ENCODE measurements at places on chromosomes 1 and 21.

GRCh38 chr1:201460814-201461644, 8.0 kb downstream of the PHLDA3 start:
- peak; percentile 82 for DNase-seq

- no peak for DNase-seq
Observed at GRCh38 chr1:119713039-119713748, 1.5 kb downstream of the PHGDH start.

DNA sequence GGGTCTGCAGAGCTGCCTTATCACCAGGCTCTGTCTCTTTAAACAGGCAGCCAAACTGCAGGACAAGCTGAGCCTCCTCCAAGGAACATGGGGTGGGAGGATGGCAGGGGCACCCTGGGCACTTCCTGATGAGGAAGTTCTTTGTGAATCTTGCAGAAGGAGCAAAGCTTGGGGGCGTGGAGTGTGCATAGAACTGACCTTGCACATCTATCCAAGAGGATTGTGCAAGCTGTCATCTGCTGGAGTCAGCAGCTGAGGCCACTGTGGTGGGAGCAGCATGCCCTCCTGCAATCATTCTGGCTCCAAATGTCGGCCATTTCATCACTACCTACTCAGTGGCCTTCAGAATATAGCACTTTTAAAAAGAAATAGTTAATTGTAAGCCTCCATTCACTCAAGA, 182.2 kb downstream of the AJAP1 start:
- DNase-seq: no peak

- peak; percentile 63 for DNase-seq
Observed at GRCh38 chr1:200317236-200317635, 92.6 kb downstream of the ZNF281 start.

- DNase-seq: no peak
Observed at GRCh38 chr21:25862596-25862995, 127.8 kb downstream of the GABPA start.

DNA sequence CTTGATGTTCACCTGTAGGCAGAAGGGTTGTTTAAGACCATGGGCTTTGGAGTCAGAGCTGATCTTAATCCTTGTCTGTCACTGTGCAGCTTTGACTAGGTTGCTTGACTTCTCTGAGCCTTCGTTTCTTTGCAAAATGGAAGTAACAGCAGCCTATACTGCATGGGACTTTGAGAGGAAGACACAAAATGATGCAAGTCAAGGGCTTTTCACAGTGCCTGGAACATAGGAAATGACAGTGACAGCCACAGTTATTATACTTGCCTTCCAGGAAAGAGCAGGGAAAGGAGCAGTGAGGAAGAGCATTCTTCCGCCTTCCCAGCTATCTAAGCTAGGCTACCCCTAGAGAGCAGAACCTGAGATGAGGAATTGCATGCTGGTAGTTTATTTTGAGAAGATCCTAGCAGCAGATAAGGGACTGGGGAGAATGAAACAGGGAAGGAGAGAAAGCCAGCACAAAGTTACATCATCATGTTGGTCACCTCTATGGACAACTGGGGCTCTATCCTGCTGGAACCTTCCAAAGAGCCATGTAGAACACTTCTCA, 3.1 kb downstream of the CSF3R start:
- no peak for DNase-seq

DNA sequence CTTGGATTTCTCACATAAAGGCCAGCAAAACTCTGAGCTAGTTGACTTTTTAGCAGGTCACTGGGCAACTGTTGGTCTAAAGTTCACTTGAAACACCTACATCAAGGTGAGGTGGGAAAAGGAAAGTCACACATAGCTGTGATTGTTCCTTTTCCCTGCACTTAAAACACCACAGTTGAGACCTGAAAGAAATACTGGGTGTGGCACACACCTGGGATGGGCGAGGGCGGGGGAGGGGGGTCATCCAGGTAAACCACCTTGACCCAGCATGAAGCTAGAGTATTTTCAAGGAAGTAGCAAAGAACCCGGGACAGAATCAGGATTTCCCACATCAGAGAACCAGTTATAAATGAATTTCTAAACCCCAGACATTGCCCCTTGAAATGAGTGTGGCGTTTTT, 26.4 kb downstream of the ZNF697 start:
- no peak for DNase-seq

GRCh38 chr1:147904726-147905125, 2.1 kb downstream of the GJA8 start:
- DNase-seq: no peak

DNA sequence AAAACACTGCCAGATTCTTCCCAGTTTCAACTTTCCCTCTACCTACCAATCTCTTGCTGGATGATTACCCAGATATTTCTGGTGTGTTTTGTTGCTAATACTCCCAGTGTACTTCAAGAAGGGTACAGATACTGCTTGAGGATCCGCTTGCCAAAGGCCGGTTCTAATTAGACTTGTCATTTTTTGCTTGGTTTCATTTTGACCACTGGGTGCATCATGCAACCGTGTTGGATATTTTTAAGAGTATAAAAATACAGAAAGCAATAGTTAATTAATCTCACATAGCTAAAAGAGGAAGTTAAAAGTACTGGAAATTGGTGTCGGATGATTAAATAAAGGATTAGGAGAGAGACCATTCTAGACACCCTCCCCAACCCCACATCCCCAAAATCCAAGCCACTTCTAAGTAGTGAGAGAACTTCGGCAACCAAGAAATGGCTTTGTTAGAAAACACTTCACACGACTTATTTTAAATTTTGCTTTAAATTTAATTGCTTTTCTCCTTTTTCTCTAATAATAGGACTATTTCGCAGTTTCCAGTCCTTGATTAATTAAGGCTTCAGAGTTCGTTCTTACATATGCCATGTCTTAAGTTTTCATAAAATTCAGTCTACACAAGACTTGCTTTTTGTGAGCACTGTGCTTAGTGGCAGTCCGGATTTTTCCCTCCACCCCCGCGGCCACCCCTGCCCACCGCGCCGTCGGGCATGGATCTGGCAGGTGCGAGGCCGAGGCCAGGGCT, 2.5 kb upstream of the CDKN2C start:
- no peak for DNase-seq

DNA sequence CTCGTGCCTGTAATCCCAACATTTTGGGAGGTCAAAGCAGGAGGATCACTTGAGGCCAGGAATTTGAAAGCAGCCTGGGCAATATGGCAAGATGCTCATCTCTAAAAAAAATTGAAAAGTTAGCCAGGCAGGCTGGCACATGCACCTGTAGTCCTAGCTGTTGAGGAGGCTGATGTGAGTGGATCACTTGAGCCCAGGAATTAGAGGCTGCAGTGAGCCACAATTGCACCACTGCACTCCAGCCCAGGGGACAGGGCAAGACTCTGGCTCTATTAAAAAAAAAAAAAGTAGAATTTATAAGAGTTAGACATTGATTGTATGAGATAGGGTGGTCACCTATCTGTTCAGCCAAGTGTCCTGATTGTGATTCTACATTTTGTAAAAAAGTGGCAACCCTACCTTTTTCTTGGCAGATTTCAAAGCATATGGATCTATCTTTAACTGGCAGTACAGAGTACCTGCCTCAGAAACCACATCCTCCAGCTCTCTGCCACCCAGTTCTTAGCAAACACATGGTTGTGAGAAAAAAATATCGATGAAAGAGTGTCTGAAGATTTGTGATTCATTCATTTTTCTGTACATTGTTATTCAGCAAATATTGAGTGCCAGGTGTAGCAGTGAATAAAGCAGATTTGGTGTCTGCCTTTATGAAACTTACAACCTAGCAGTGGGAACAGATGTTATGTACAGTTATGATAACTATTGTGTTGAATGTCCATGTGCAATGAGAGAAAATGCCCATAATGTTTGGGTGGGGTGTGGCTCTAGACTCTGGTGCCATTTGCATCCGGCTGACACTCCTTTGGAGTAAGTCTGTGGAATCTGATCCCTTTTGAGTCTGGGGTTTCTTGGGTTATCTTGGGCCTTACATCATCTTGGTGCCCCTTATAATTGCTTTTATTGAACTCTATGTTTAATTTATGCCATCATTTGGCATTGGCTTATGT, 82.5 kb downstream of the ST3GAL3 start:
- no peak for DNase-seq

DNA sequence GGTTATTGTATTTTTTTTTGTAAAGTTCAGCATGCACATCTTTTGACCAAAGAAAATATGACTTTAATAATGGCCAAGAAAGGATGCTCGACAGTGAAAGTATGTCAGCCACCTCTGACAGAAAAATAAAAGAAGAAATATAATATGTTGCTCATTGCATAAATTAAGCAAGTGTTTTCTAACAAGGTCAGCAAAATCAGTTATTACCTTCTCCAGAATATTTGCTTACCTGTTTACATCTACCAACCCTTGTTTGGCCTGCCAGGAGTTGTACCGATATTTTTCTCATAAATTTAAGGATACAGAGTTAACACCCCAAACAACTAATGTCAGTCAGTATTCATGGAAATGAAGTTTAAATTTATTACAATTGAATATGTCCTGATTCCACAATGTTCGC, 685.4 kb downstream of the PLA2G4A start:
- DNase-seq: no peak

DNA sequence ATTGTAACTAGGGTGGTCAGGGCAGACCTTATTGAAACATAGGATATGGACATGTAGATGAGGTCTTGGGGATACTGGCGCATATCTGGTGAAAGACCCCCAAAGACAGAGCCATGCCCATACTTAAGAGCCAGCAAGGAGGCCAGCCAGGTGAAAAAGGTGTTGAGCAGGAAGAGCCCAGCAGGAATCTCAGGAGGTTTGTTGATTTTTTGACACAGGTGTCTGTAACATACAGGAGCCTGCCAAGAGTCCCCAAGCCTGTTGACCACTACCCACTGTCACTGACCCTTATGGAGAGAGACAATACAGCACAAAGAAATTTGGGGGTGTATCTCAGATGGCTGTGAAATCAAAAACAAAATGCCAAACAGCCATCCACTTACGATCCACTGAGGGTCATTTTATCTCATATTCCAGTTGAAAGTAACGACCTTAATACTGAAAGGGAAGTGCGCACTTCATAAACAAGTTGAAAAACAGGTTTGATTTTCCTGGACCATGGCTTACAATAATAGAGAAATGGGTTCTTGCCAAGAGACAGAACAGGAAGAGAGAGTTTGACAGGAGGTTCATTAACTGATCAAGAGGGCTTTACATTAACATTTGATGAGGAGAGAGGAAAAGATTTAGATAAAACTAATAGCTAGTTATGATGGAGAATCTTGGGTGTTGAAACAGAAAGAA, 163.6 kb downstream of the GLUL start:
- DNase-seq: no peak

GRCh38 chr1:22717037-22717760, 6.6 kb downstream of the EPHB2 start:
- no peak for DNase-seq

- DNase-seq: no peak
Observed at GRCh38 chr1:46487818-46488218, 1.8 kb upstream of the DMBX1 start.

GRCh38 chr1:193179094-193179493, 7.3 kb downstream of the B3GALT2 start:
- no peak for DNase-seq

DNA sequence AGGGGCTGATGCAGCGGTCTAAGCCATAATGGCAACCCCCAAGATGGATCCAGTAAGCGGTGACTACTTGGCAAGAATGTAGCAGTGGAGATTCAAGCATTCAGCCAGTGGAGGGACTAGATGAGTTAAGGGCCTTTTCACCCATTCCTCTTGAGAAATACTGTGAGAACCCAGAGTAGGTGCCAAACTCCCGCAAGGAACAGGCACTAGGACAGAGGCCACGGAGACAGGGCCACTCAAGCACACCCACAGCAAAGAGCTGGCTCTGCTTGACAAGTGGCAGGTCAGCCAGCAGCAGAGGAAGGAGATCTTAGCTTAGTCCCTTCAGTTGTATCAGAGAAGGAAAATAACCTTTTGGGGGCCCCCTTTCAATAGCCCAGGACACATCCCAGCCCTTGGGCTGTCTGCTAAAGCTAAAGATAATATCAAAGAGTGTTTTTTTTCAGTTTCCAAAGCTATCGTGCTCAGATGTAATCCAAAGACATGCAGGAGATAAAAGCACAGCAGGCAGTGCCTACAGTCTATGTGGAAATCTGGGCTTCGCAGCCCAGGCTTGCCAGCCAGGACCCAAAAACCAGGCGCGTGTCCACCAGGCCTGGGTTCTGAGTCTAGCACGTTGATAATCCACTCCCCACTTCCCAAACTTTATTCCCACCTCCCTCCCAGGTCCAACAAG, 62.0 kb upstream of the GOLT1A start:
- DNase-seq: no peak

DNA sequence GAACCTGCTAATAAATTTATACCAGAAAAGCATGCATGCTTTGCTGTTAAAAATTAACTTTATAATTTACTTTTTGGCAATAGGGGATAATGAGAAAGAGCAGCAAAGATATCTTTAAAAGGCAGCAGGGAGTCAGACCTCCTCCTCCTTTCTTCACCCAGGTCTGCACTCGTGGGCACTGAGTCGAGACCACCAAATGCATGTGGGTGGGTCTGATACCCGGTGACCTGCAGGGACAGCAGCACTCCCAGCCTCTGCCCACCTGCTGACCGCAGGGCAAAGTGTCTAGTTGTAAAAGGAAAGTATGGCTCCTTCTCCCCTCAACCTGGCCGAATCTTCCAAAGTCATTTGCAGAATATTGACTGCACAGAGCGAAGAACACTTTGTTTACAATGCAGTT, 43.7 kb upstream of the KIF26B start:
- no peak for DNase-seq

DNA sequence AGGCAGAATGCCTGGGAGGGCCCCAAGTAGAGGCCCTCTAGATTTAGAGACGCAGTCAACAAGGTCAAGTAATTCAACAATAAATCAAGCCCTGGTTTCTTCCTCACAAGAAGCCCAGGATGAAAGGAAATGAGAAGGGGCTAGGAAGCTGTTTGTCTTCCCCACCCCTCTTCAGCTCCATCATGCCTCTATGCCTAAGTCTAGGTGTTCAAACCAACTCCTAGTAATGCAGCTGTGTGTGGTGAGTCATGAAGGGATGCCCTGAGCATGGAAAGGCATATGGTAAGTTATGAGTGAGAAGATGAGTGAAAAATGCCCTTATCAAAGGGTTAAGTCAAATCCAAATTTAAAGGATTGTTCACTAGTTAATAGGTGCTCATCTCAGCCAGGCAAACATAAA, 339.5 kb downstream of the KCNH1 start:
- no peak for DNase-seq

GRCh38 chr1:47627016-47627415, 189.2 kb downstream of the FOXD2 start:
- DNase-seq: no peak

GRCh38 chr1:113207457-113207856, 134.5 kb downstream of the LRIG2 start:
- no peak for DNase-seq

- DNase-seq: no peak
Observed at GRCh38 chr1:185442050-185442449, 125.0 kb upstream of the IVNS1ABP start.

Measured in AG09319 (cell line).